ENCODE measurements at places on chromosomes 12 and 14. TPM values are rescaled to one million over a fixed set of nuclear protein-coding genes. Genes with fewer than 3 reads are reported as not detected.

FOXA1 gene
- not detected for total RNA-seq

CEP290 gene
- 101 TPM for total RNA-seq

PRICKLE1 gene
- total RNA-seq = 16.3 TPM

KRT6C gene
- total RNA-seq = not detected

KRT86 gene
- not detected for total RNA-seq

DEGS2 gene
- total RNA-seq = 0.31 TPM

DIO3 gene
- not detected for total RNA-seq

RERG gene
- total RNA-seq = 3.1 TPM

KRT2 gene
- not detected for total RNA-seq

SPPL3 gene
- total RNA-seq = 30.0 TPM
